ENCODE measurements at places on chromosomes 2 and 18. TPM values are rescaled to one million over a fixed set of nuclear protein-coding genes. Genes with fewer than 3 reads are reported as not detected.
A peak's percentile ranks its signal among the peaks of the same experiment; 100 is the strongest.

PAPOLG gene
- 3.5 TPM for polyA plus RNA-seq

PELI1 gene
- 2.3 TPM for polyA plus RNA-seq

FEV gene
- not detected for polyA plus RNA-seq

FZD7 gene
- polyA plus RNA-seq, result 90.9 TPM

APLF gene
- polyA plus RNA-seq, result 1.2 TPM

DSC3 gene
- 0.01 TPM for polyA plus RNA-seq

MPPE1 gene
- polyA plus RNA-seq, result 18.9 TPM

MARCO gene
- not detected for polyA plus RNA-seq

GPR39 gene
- polyA plus RNA-seq, result 5.4 TPM

CAVIN2 gene
- 7.7 TPM for polyA plus RNA-seq

TNFRSF11A gene
- polyA plus RNA-seq, result 0.09 TPM

GRCh38 chr2:109304731-109305470, 175.9 kb downstream of the SH3RF3 start:
- H3K36me3 ChIP-seq, result no peaks in the 10 kb centered on the region
- H3K27me3 ChIP-seq, result no peaks in the 10 kb centered on the region
- peaks cover under 1% of the 10 kb centered on the region for H3K4me1 ChIP-seq
- no peak for DNase-seq
- H3K27ac ChIP-seq, result no peak overlapping the region

DNA sequence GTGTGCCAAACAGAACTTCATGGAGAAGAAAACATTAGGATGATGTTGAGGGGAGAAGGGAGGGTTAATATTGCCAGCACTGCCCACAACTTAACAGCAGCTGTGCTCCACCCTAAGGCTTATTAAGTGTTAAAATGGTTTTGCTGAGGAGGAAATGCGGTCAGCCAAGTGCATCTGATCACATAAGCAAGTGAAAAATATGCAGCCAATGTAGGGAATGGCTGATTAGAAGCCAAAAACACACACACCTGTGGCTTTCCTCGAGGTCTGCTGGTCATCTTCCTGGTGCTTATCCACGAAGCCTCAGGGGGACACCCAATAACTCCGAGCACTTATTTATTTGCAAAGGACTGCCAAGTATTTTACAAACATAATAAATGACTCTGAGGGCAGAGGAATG, 66.3 kb upstream of the GPR45 start:
- no peak overlapping the region for H3K27ac ChIP-seq
- no peak overlapping the region for H3K4me3 ChIP-seq
- H3K36me3 ChIP-seq, result no peaks in the 10 kb centered on the region
- H3K27me3 ChIP-seq, result peaks cover 16% of the 10 kb centered on the region
- DNase-seq, result no peak

DNA sequence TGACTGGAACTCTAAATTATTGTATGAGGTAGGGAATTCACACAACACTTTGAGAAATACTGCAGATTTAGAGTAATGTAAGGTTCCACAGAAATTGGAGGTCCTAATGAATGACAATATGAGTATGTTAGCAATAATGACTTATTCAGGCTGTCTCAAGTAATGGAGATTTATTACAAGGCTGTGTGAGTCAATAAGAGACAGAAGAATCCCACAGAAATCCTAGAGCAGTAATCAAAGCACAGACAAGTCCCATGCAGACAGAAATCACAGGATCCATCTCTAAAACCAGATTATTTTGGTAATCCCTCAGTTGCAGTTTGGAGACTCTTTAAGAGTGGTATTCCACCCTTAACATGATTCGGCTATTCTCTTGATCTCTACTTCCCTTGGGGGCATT, 83.6 kb downstream of the FAM161A start:
- no peak overlapping the region for H3K27ac ChIP-seq
- no peaks in the 10 kb centered on the region for H3K36me3 ChIP-seq
- no peak for DNase-seq
- H3K27me3 ChIP-seq, result no peaks in the 10 kb centered on the region
- no peak overlapping the region for H3K4me3 ChIP-seq

DNA sequence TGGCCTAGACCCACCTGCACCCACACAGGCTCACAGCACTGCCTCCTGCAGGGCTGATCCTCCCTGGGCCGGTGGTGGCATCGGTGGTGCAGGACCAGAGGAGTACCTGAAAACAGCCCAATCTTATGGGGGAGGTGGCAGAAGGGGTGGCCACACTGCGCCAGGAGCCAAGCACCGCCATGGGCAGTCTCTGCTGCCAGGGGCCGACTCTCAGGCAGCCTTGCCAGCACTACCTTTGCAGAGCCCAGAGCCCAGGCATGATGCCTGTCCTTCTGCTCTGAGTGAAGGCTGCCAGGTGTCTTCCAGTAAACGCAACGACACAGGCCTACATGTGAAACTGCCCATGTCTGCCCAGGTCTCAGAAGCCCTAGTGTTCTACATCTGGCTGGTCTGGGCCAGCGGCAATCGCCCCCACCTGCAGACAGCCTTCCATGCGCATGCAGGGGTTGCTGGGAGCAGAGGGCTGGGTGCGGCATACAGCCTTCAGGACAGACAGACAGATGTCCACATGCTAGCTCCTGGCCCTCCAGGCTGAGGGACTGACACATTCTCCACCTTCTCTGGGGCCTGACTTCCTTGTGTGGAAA, 6.8 kb downstream of the HS6ST1 start:
- DNase-seq, result no peak
- H3K36me3 ChIP-seq, result peaks cover 62% of the 10 kb centered on the region
- no peaks in the 10 kb centered on the region for H3K27me3 ChIP-seq
- peaks cover 77% of the 10 kb centered on the region for H3K4me1 ChIP-seq
- no peak overlapping the region for H3K4me3 ChIP-seq

GRCh38 chr2:63846487-63846886, 4.8 kb downstream of the UGP2 start:
- DNase-seq, result no peak
- no peaks in the 10 kb centered on the region for H3K36me3 ChIP-seq
- peaks cover 9% of the 10 kb centered on the region for H3K4me1 ChIP-seq
- H3K27me3 ChIP-seq, result no peaks in the 10 kb centered on the region
- no peak overlapping the region for H3K27ac ChIP-seq
- no peak overlapping the region for H3K4me3 ChIP-seq

GRCh38 chr2:70743677-70744076, 24.3 kb downstream of the ADD2 start:
- no peak overlapping the region for H3K27ac ChIP-seq
- no peak overlapping the region for H3K4me3 ChIP-seq
- no peaks in the 10 kb centered on the region for H3K36me3 ChIP-seq
- no peaks in the 10 kb centered on the region for H3K4me1 ChIP-seq
- DNase-seq, result no peak
- H3K27me3 ChIP-seq, result no peaks in the 10 kb centered on the region

- H3K4me1 ChIP-seq, result no peaks in the 10 kb centered on the region
- H3K4me3 ChIP-seq, result no peak overlapping the region
- H3K36me3 ChIP-seq, result no peaks in the 10 kb centered on the region
- DNase-seq, result no peak
Observed at GRCh38 chr18:37613253-37613565, 47.6 kb upstream of the CELF4 start.

DNA sequence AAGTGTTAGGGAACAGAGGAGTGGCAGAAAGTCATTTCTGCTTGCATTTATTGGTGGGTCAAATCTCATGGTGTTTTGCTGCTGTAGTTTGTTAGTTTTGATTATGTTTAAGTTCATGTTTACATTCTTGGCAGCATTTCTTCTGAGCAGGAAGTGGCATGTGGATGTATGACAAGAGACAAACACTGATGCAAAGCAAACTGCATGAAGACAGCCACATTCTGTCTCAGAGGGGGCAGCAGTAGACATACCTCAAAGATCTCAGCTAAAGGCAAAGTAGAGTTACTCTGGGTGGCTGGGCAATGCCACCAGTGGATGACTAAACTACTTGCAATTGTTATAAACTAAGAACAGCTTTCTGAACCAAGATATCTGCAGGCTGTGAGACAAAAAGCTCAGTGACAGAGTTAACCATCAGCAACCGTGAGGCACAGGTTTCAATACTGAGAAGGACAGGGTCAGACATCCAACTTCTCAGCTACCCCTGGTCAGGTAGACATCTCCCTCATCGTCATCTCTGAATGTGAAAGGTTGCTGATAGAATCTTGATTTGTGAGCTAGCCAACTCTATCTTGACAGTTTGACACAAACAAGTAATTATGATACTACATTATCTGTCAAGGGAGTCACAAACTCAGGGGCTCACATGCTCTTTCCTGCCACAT, 16.4 kb downstream of the GALNT3 start:
- H3K27me3 ChIP-seq, result no peaks in the 10 kb centered on the region
- no peak for DNase-seq

- peaks cover 11% of the 10 kb centered on the region for H3K27me3 ChIP-seq
- H3K4me1 ChIP-seq, result no peaks in the 10 kb centered on the region
- no peak for DNase-seq
- no peak overlapping the region for H3K4me3 ChIP-seq
- H3K27ac ChIP-seq, result no peak overlapping the region
- no peaks in the 10 kb centered on the region for H3K36me3 ChIP-seq
Observed at GRCh38 chr18:22108674-22109073, 60.7 kb upstream of the GATA6 start.

DNA sequence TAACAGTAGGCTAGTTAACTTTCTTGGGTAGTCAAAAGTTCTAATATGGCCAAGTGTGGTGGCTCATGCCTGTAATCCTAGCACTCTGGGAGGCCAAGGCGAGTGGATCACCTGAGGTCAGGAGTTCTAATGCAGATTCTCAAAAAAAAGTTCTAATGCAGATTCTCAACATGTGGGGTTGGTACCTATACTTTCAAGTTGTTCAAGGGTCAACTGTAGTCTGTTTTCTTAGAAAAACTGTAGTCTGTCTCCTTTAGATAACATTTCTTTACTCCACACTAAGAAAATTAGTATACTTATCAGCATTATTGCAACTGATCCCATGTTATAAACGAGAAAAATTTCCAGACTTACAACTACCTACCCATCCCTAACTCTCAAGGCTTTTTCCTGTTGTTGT, 16.6 kb downstream of the INO80D start:
- no peak overlapping the region for H3K27ac ChIP-seq
- H3K36me3 ChIP-seq, result 0 out of 2 replicates have a peak, but pooled peaks cover 3% of the 10 kb centered on the region
- no peak for DNase-seq
- no peaks in the 10 kb centered on the region for H3K27me3 ChIP-seq

DNA sequence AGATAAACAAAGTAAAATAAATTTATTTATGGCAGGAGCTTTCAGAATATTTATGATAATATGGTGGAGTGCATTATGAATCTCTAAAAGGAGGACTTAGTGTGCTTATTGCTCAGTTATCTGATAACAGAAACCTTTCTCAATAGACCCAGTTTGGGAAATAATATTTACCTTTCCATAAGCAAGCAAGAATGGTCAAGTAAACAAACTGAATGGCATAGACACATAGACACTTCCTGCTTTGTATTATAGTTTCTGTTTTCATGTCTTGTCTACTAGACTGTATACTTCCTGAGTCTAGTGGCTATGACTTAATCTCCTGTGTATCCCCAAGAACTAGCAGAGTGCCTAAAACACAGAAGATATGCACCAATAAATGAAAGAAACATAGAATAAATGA, 87.8 kb downstream of the UPP2 start:
- H3K4me1 ChIP-seq, result no peaks in the 10 kb centered on the region
- DNase-seq, result no peak
- no peaks in the 10 kb centered on the region for H3K36me3 ChIP-seq
- no peaks in the 10 kb centered on the region for H3K27me3 ChIP-seq
- no peak overlapping the region for H3K4me3 ChIP-seq

GRCh38 chr2:64348386-64349130, 105.4 kb upstream of the LGALSL start:
- H3K4me1 ChIP-seq, result peaks cover 1% of the 10 kb centered on the region
- peak; percentile 25 for DNase-seq
- peaks cover 14% of the 10 kb centered on the region for H3K27me3 ChIP-seq
- no peak overlapping the region for H3K27ac ChIP-seq
- H3K36me3 ChIP-seq, result no peaks in the 10 kb centered on the region

DNA sequence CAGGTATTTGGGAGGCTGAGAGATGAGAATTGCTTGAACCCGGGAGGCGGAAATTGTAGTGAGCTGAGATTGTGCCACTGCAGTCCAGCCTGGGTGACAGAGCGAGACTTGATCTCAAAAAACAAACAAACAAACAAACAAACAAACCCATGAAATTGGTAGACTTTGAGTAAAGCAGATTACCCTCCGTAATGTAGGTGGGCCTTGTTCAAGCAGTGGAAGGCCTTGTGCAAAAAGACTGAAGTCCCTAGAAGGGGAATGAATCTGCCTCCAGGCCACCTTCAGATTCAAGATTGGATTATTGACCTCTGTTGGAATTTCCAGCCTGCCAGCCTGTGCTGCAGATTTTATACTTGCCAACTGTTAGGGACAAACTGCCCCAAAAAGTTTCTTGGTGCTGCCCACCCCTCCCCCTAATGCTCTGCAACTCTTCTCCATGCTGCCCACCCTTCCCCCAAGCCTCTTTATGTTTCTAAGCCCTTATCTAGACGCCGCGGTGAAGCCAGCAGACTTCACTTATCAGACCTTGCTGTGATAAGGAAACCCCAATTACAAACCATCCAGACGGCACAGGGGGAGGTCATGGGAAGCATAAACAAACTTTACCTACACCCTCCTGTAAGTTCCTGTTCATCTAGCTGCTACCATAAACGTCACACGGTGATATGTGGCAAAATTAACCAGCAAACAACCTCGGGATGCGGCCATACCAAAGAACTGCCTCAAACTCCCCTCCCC, 17.0 kb downstream of the CYP27A1 start:
- H3K27me3 ChIP-seq, result peaks cover 2% of the 10 kb centered on the region
- no peaks in the 10 kb centered on the region for H3K36me3 ChIP-seq
- no peaks in the 10 kb centered on the region for H3K4me1 ChIP-seq
